ENCODE measurements at places on chromosomes 2 and 18.
A peak's percentile ranks its signal among the peaks of the same experiment; 100 is the strongest.

GRCh38 chr2:65504814-65505697 is 72.7 kb upstream of the SPRED2 start:
- DNase-seq: no peak

GRCh38 chr2:102144128-102144527 is 1.6 kb downstream of the IL1R1 start:
- DNase-seq: no peak

- DNase-seq: no peak
These were observed 90.0 kb downstream of the WDSUB1 start for GRCh38 chr2:159196393-159196925.

DNA sequence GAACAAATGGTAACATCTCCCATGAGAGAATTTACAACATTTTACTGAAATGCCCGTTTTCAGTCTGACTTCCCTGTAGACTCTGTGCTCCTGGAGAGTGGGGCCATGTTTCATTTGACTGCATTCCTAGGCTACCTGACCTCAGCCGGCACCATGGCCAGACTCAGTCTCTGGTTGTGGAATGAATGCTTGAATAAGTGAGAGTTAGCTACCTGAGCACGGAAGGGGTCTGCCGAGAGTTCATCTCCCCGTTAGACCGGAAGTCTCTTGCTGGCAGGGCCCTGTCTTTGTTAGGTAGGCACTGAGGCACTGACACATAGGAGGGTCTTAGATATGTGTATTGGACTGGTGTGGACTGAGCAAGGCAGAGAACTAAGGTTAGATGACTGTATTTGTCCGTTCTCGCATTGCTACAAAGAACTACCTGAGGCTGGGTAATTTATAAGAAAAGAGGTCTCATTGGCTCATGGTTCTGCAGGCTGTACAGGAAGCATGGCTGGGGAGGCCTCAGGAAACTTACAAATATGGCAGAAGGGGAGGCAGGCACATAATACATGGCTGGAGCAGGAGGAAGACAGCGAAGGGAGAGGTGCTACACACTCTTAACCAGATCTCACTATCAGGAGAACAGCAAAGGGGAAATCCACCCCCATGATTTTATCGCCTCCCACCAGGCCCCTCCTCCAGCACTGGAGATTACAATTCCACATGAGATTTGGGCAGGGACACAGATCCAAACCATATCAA is 271.2 kb downstream of the GLI2 start:
- no peak for DNase-seq

DNA sequence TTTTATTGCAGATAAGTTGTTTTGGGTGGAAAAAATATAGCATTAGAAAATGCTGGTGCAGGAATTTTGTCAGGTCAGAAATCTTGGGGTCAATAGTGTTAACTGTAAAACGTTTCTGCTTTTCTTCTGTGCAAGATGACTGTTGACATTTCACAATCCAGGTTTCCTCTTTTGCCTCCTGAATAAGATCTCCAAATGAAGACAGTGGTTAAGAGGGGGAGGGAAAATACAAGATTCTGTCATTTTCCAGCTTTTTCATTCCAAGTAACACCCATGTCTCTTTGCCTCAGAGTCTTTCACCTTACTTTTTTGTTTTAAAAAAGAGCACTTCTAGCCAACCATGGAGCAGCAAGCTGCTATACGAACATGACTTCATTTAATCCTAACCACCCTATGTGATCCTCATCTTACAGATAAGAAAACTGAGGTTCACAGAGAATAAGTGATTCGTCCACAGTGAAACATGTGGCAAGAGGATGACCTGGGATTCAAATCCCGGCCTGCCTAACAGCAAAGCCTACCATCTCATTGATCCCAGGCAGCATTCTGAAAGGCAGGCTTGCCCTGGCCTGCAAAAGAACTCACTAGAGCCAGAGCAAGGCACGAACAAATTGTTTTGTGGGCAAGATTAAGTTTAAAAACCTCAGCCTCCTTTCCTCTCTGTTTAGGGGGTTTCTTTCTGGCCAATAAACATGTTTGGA is 3.0 kb downstream of the PLEK start:
- no peak for DNase-seq

GRCh38 chr2:230602562-230603230 is 109.9 kb upstream of the CAB39 start:
- DNase-seq: peak; percentile 18

GRCh38 chr2:219592736-219593135 is 4.9 kb upstream of the STK11IP start:
- DNase-seq: no peak

- no peak for DNase-seq
These were observed 8.1 kb downstream of the MARS2 start for GRCh38 chr2:197713271-197713670.

GRCh38 chr2:182636699-182637098 is 79.4 kb upstream of the DNAJC10 start:
- DNase-seq: no peak

Data from stimulated activated CD8-positive, alpha-beta memory T cell treated with anti-CD3 and anti-CD28 coated beads, Interleukin-2, amount 100 ng/mL, for 48 hours (primary cell).